ENCODE measurements at places on chromosomes 3 and 15. TPM values are rescaled to one million over a fixed set of nuclear protein-coding genes. Genes with fewer than 3 reads are reported as not detected.
A peak's percentile ranks its signal among the peaks of the same experiment; 100 is the strongest.

ANKRD63 gene
- total RNA-seq = not detected

EAF2 gene
- 1.5 TPM for total RNA-seq

VGLL3 gene
- total RNA-seq = 4.2 TPM

CYP1A2 gene
- total RNA-seq = not detected

DNA sequence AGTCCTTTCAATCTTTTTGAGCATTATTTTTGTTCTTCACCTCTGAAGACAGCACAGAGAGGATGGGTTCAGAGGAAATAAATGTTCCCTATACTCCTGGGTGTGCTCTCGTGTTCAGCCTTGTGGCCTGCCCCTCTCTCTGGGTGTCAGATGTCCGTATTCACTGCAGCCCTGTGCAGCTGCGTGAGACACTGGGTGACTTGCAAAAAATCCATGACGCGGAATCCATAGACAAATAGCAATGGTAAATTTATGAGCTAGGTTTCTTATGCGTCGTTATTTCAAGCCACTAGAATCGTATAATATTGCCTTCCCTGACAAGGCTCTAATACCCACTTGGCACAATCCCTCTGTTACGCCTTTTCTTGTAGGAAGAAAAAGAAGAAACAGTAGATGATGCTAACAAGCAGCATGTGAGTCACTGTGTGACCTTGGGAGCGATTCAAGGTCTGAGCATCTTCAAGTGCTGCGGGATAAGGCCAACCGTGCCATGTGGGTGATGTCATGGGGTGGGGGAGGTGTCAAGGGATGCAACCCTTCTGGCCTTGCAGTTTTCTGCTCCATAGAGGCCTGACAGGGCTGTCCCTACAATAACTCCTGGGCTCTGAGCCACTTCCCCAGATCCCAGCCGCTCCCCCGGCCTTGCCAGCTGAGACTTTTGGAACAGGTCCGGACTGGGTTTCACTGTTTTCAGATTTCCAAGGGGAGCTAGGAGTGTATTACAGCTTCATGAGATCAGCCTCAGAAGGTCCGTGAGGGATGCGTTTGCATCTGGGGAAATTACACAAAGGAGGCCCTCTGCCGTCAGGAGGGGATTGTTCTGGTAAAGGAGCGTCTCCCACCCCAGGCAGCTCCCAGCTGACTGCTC, 47.6 kb upstream of the POMGNT2 start:
- H3K4me3 ChIP-seq = no peak overlapping the region
- no peaks in the 10 kb centered on the region for H3K36me3 ChIP-seq
- no peak for DNase-seq
- H3K27me3 ChIP-seq = peaks cover 19% of the 10 kb centered on the region
- no peak overlapping the region for H3K27ac ChIP-seq
- no peaks in the 10 kb centered on the region for H3K4me1 ChIP-seq

- DNase-seq = peak; percentile 27
- no peaks in the 10 kb centered on the region for H3K27me3 ChIP-seq
- no peaks in the 10 kb centered on the region for H3K36me3 ChIP-seq
- no peak overlapping the region for H3K4me3 ChIP-seq
- H3K4me1 ChIP-seq = peaks cover 32% of the 10 kb centered on the region
Measured at GRCh38 chr15:77416148-77416455, 3.8 kb downstream of the PEAK1 start.

GRCh38 chr3:128458746-128459460, 7.8 kb downstream of the DNAJB8 start:
- no peak overlapping the region for H3K27ac ChIP-seq
- DNase-seq = no peak
- no peaks in the 10 kb centered on the region for H3K36me3 ChIP-seq
- H3K4me3 ChIP-seq = no peak overlapping the region
- peaks cover 5% of the 10 kb centered on the region for H3K27me3 ChIP-seq

DNA sequence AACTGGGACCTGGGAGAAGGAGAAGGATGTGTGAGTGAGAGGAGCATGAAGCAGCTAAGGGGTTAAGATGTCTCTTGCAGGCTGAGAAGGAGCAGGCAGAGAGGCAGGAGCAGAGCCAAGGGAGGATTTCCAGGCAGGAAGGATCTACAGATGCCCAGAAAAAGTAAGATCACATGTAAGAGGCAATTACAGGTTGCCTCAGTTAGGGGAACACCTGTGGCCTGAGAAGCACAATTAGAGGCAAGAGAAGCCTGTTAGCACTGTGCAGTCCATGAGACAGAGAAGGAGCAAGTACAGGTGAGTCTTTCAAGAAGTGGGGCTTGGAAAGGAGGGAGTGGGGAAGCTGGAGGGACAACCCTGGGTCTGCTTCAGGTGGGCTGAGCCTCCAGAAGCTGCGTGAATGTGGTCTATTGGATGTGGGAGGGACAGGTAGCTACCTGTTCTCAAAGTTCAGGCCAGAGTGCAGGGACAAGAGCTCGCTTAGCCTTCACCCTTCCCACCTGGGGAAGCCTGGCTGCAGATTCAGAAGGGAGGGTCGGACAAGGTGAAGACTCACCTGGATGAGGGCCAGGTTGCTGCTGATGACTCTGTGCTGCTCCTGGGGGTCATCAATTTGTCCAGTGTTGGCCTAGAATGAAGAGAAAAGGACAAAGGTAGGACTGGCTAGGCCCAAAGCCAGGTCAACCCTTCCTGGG, 50.7 kb downstream of the SLC41A3 start:
- no peaks in the 10 kb centered on the region for H3K36me3 ChIP-seq
- no peak overlapping the region for H3K27ac ChIP-seq
- DNase-seq = no peak
- no peaks in the 10 kb centered on the region for H3K27me3 ChIP-seq
- H3K4me1 ChIP-seq = no peaks in the 10 kb centered on the region

- no peak overlapping the region for H3K27ac ChIP-seq
- H3K4me1 ChIP-seq = peaks cover 4% of the 10 kb centered on the region
- H3K36me3 ChIP-seq = no peaks in the 10 kb centered on the region
- H3K4me3 ChIP-seq = no peak overlapping the region
- peaks cover 28% of the 10 kb centered on the region for H3K27me3 ChIP-seq
Measured at GRCh38 chr3:53489386-53489785, 5.0 kb upstream of the CACNA1D start.
